ENCODE measurements at places on chromosomes 16 and 17. TPM values are rescaled to one million over a fixed set of nuclear protein-coding genes. Genes with fewer than 3 reads are reported as not detected.

The SLFN12L gene
- 0.22 TPM for total RNA-seq

The XAF1 gene
- 30.2 TPM for total RNA-seq

The MYH11 gene
- 10.6 TPM for total RNA-seq

The GPR142 gene
- total RNA-seq, result 0.59 TPM

The YBX2 gene
- total RNA-seq, result 0.50 TPM

The HBZ gene
- 5.0 TPM for total RNA-seq

The PLLP gene
- 19.1 TPM for total RNA-seq

The FOXN1 gene
- total RNA-seq, result not detected

The YPEL2 gene
- total RNA-seq, result 36.7 TPM

The RDM1 gene
- 1.4 TPM for total RNA-seq

The CCT6B gene
- 5.2 TPM for total RNA-seq

The ZNF469 gene
- 3.9 TPM for total RNA-seq

The RSAD1 gene
- total RNA-seq, result 27.3 TPM

The KRTAP1-5 gene
- total RNA-seq, result not detected

The ZNF830 gene
- total RNA-seq, result 12.5 TPM

The KCNH4 gene
- 0.33 TPM for total RNA-seq

The DHRS13 gene
- 19.8 TPM for total RNA-seq

The AMZ2 gene
- 83.9 TPM for total RNA-seq

The TEX19 gene
- total RNA-seq, result not detected

The SDK2 gene
- total RNA-seq, result 10.9 TPM

The GP1BA gene
- total RNA-seq, result 0.06 TPM

The CFAP97D1 gene
- total RNA-seq, result not detected

The EFCAB13 gene
- 7.3 TPM for total RNA-seq

The P2RX1 gene
- 1.9 TPM for total RNA-seq

The FA2H gene
- 3.8 TPM for total RNA-seq

The SRCIN1 gene
- 20.0 TPM for total RNA-seq

The SMIM5 gene
- total RNA-seq, result 3.0 TPM

The ENPP7 gene
- not detected for total RNA-seq

The SYT17 gene
- total RNA-seq, result 13.5 TPM

The ZSCAN10 gene
- total RNA-seq, result not detected

The CDRT15 gene
- total RNA-seq, result not detected

The SHPK gene
- total RNA-seq, result 9.6 TPM

The DHX58 gene
- total RNA-seq, result 19.7 TPM

The TAOK1 gene
- 123 TPM for total RNA-seq

The KRT13 gene
- total RNA-seq, result 0.83 TPM

The GPRC5B gene
- 129 TPM for total RNA-seq

The SLFN14 gene
- 1.4 TPM for total RNA-seq

The TOP3A gene
- total RNA-seq, result 28.1 TPM

The CCDC40 gene
- 6.9 TPM for total RNA-seq

Measured in spinal cord (tissue), 10 donors.